ENCODE measurements at places on chromosomes 2 and 18.

GRCh38 chr2:216349366-216349765, 22.9 kb downstream of the MARCHF4 start:
- DNase-seq: peak; percentile 29

- no peak for DNase-seq
These were observed 115.1 kb downstream of the NAB1 start for GRCh38 chr2:190763901-190764514.

- no peak for DNase-seq
These were observed 54.5 kb downstream of the ACSL3 start for GRCh38 chr2:222915092-222915957.

DNA sequence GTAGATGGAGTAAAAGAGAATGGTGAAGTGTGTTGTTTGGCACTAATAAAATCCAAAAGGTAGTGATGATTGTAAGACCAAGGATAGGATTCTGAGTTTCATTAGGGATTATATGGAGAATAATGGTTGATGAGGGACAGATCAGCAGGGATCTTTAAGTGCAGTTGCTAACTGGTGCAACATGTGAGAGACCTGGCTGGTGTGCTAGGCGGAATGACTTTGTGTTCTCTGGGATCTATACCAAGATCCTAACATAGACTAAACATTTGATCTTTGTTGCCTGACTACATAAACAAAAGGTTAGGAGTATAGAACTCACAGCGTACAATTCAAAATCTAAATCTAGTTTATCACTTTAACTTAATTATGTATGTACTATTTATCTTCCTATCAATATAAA, 135.4 kb downstream of the PTRHD1 start:
- DNase-seq: no peak
